GM13976 (cell line): ENCODE measurements at places on chromosomes 5 and 9.

GRCh38 chr5:171624396-171624795 lies 161.2 kb upstream of the SMIM23 start:
- no peak for DNase-seq

DNA sequence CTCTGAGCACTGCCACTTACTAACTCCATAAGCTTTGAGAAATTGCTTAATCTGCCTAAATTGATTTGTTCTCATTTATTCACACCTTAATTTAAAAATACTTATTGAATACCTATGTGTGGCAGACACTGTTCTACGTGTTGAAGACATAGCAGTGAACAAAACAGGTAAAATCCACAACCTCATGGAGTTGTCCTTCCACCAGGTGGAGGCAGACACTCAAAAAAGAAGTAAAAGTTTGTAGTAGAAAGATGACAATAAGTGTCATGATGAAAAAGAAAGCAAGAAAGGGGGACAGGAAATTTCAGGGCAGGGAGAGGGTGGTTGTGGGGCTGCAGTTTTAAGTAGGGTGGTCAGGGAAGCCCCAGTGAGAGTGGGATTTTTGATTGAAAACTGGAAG lies 94.9 kb downstream of the SREK1 start:
- DNase-seq = no peak

GRCh38 chr5:159362220-159362619 lies 31.9 kb upstream of the IL12B start:
- DNase-seq = no peak

GRCh38 chr9:93657331-93658111 lies 81.1 kb downstream of the PHF2 start:
- DNase-seq = no peak

DNA sequence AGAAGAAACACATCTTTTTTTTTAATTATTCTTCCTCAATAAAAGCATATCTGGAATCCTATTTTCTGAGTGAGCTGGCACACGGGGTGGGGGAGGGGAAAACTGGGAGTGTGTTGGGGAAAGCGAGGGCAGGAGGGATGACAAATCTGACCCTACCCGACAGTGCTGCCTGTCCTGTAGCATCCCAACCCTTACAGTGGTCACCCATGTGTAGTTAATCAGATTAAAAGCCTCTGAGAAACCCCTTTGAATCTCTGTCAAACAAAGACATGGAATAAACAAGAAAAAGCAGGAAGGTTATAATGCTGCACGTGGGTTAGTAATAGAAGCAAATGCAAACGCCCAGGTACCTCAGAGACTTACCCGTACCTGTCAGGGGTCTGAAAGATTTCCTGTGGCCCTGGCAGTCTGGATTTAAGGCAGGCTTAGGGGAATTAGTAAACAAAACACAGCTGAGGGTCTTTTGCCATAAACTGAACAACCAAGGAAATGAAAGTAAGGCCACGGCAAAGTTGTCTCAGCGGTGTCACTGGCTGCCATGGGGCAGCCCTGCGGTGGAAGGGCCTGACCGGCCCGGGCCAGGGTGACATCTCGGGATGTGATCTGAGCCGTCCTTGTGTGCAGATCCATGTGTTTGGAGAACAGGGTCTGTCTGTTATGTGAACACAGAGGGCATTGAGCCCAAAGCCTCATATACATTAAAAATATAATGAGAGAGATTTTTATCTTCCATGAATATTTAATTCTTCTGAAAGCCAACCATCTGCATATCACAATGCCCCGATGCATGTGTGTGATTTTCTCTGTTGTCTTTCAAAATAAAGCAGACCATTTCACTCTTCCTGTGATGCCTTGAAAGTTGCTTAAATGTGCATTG lies 308.2 kb downstream of the ZNF608 start:
- no peak for DNase-seq

- DNase-seq = peak; percentile 67
Measured at GRCh38 chr9:97983589-97984187, 547 bp downstream of the ANP32B start.

GRCh38 chr5:138338411-138339090 lies 485 bp downstream of the FAM53C start:
- DNase-seq = no peak
